ENCODE measurements at places on chromosomes 1 and 21.

DNA sequence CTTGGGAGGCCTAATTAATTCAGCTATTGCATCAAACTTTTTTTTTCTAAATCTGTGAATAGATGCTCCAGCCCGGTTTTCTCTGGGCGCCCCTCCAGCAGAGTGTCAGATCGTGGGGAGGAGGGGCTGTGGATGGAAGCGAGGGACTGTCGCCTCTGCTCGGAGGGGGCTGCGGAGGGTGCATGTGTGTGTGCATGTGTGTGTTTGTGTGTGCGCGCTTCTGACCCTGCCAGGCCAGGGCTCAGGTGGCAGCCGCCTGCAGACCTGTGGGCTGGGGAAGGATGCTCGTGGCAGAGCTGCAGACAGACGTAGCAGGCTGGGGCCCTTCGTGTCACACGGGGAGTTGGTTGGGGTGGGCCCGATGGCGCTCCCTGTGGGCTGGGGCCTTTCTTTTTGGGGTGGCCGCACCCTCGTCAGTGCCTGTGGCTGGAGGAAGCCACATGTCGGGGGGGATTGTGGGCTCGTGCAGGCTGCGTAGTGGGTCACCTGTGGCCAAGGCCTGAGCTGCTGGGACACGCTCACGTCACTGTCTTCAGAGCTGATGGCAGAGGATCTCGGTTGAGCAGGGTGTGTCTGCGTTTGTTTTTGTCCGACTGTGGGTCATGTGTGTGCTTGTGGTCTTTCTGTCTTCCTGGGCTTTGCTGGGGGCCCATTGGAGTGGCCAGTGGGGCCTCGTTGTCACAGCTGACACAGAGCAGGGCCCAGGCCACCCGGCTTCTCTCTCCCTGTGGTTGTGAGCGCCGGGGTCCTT lies 2.8 kb downstream of the SKI start:
- peak; percentile 65 for DNase-seq

DNA sequence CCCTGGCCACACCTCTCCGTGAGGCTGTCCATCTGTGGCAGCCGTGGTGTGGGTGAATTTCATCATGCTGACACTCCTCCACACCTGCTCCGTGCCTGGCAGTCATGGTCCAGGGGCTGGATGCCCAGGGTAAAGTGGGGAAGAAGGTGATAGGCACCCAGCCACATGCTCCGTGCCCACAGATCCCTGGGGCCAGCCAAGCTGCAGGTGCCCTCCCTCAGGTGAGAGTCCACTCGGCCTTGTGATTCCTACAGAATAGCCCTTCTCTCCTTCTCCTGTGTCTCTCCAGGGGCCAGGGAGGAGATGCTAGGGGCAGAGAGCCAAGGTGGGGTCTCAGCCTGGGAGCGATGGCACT lies 16.8 kb upstream of the POFUT2 start:
- DNase-seq: no peak

DNA sequence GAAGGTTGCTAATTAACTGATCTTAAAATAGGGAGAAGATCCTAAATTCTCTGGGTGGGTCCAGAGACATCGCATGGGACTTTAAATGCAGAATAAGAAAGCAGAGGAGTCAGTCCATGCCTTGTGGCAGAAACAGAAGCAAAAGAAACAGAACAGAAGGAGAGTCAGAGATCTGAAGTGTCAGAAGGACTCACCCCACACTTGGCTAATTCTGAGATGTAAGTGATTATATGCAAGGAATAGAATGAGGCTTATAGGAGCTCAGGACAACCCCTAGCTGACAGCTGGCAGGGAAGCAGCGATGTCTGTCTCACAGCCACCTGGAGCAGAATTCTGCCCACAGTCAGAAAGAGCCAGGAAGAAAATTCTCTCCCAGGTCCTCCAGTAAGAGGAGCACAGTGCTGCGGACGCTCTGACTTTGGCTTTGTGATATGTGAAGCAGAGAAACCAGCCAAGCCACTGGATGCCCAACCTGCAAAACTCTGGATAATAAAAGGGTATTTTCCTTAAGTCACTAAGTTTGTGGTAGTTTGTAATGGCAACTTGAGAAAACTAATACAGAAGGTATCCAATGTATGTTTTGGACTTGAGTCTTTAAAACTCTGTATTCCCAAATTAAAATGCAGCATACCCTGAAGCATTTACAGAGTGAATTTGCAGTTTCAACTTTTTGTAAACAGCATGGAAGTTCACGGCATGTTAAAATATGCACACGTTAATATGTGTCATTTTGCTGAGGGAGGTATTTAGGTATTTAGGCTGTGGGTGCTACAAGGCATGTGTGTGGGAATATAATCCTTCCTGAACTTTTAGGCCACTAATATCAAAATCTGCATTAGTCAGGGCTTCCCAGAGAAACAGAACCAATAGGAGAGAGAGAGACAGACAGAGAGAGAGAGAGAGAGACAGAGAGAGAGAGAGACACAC lies 388.5 kb downstream of the PCP4 start:
- DNase-seq: no peak

DNA sequence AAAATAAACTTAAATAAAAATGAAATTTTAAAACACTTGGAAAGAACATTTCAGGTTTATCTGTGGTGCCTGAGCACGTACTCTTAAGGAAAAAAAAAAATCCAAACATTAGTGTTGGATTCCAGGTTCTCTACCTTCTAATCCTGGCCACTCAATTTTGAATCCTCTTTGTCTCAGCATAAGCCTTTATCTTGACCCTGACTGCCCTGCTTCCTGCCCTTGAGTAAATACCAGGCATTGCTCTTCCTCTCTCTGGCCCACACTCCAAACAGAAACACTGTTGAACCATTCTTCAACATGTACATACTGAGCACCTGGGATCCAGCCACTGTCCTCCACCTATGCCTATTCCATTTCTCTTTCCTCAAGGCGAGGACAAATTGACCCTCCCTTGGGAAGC lies 11.4 kb upstream of the VANGL1 start:
- DNase-seq: no peak

- DNase-seq: no peak
Measured at GRCh38 chr1:56255516-56256152, 323.7 kb downstream of the PLPP3 start.

- no peak for DNase-seq
Measured at GRCh38 chr1:208511242-208511860, 267.2 kb upstream of the PLXNA2 start.

GRCh38 chr1:230012741-230013140 lies 54.3 kb upstream of the GALNT2 start:
- DNase-seq: no peak

GRCh38 chr1:47987601-47988000 lies 9.6 kb downstream of the TRABD2B start:
- no peak for DNase-seq

DNA sequence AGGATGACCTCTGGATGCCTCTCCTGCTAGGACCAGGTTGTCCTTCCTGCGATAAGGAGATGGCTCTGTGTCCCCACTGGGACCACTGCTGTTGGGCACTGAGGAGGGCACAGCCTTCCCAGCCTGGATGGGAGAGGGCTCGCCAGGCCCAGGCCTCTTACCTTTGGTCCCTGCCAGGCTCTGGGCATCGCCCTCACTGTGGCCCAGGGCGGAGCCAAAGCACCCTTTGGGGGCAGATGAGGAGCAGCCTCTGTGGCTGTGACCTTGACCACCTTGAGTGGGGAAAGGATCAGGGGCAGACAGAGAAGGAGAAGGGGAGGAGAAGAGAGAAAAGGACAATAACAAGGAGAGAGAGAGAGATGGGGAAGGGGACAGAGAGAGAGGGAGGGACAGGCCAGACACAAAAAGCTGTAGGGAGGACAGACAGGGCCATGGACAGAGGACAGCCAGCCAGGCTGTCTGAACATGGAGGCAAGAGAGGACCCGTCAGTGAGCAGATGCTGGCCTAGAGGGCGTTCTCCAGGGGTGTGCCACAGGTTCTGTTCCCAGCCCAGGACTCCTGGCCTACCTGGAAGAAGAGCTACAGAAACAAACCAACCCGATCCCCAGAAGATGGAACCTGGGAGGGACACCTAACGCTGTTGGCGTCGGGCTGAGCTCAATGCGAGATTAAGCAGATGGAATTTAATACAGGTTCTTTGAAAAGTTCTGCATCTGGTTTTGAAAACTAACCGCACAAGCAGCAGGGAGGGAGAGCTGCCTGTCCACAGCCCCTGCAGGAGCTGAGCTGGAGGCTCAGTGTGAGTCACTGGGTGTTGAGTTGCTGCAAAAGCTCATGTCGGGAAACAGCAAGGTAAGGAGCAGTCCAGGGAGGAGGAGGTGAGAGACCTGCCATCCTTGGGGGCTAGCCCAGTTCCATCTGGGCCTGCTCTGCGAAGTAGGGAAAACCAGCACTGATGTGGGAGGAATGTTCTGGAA lies 262.1 kb downstream of the PTPRU start:
- no peak for DNase-seq

GRCh38 chr1:107532318-107532717 lies 391.5 kb downstream of the NTNG1 start:
- no peak for DNase-seq

DNA sequence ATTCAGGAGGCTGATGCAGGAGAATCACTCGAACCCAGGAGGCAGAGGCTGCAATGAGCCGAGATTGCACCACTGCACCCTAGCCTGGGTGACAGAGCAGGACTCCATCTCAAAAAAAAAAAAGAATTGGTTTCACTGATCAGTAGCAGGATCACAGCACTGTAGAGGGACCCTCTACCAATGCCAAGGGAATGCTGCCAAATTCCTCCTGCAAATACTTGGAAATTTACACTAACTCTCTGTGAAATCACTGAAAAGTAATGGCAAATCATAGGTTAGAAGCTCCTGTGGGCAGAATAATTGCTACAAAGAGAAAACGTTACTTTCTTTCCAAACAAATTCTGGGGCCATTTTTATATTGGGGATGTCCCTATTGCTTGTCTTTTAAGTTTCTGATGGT lies 6.7 kb upstream of the GPR25 start:
- no peak for DNase-seq

DNA sequence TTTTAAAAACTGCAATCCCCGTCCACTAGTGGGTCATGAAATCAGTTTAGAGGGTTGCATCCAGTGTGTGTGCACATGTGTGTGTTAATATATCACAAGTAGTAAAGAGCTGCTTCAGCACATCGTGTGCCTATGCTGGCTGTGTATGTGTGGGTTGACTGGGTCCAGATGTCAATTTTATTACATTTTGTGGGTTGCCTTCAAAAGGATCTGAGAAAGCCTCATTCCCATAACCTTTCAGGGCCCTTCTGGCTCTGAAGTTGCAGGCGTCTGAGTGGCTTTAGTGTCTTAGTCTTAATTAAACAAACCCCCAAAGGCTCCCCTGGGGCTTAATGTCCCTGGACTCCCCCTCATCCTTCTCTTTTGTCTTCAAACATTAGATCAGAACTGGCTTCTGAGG lies 19.8 kb downstream of the PLA2G2D start:
- DNase-seq: no peak

GRCh38 chr1:53646732-53647131 lies 92.2 kb downstream of the GLIS1 start:
- no peak for DNase-seq

- DNase-seq: peak; percentile 76
Measured at GRCh38 chr1:231612393-231613089, 14.0 kb upstream of the DISC1 start.

DNA sequence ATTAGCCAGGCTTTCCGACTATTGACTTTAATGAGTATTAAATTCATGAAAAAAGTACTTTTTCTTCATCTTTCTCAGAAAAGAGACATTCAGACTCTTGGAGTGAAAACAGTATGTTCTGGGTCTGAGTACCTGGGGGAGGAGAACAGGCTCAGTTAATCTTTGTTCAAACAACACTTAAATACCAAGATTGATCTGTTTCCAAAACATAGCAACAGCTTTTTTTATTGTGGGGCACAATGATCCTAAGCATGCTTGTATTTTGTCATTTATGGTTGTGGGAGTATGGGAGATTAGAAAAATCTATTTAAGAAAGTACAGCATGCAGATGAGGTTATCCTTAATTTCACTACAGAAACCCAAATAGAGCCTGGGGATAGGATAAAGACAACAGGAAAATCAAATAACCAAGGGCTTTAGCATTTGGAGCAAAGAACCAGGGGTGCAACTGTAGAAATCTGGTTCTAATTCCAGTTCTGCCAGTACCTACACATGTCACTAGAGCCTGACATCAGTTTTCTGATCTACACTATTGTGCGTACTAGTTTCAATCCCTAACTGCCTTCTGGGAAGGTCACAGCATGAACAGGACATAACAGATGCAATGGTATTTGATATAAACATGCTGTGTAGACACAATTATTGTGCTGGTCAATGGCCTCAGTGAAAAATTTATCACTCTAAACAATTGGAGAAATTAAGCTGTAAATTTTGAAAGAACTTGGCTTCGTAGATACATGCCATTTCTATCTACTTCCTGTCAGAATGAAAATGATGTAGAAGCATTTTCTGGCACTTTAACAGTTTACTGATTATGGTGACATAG lies 91.2 kb downstream of the KCNK1 start:
- DNase-seq: no peak

DNA sequence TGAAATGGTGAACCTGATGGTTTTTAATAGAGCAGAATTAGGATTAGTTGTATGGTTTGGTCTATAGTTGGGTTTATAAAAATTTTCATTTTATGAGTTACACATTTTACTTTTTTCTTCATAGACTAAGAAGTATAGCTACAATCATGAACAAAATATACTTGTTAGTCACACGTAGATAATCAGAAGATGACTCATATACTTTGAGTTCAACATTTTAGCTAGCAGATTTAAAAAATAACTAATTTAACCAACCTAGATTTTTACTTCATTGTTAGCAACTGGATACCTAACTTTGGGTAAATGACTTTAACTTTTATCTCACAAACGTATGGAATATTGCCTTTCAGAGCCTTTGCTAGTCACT lies 27.9 kb downstream of the MORC3 start:
- DNase-seq: no peak

- DNase-seq: no peak
Measured at GRCh38 chr1:15090373-15090772, 63.2 kb upstream of the TMEM51 start.

DNA sequence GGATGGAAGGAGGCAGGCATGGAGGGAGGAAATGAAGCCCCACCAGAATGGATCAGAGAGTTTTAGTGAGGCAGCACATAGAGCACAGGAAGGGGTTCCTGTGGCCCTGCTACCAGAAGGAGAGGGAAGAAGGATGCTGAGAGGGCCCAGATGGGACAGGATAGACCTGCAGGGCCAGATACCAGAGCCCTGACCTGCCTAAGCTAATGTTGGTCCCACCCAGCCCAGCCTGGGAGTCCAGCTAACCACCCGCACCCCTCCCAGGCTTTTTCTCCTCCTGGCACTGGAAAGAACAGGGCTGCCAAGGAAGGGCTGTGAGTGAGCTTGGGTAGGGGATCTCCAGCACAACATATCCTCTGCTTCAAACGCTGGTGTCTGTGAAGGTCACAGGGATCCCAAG lies 6.9 kb downstream of the NECTIN4 start:
- no peak for DNase-seq

Measured in CD4-positive, alpha-beta T cell treated with Interferon alpha-2 for 1 hour (primary cell).